T-cell (primary cell): ENCODE measurements at places on chromosomes 3 and 15.

GRCh38 chr3:81445712-81446111, 315.7 kb downstream of the GBE1 start:
- H3K27me3 ChIP-seq: no peaks in the 10 kb centered on the region
- no peak overlapping the region for H3K4me3 ChIP-seq
- H3K36me3 ChIP-seq: no peaks in the 10 kb centered on the region
- H3K27ac ChIP-seq: no peak overlapping the region
- no peaks in the 10 kb centered on the region for H3K4me1 ChIP-seq

DNA sequence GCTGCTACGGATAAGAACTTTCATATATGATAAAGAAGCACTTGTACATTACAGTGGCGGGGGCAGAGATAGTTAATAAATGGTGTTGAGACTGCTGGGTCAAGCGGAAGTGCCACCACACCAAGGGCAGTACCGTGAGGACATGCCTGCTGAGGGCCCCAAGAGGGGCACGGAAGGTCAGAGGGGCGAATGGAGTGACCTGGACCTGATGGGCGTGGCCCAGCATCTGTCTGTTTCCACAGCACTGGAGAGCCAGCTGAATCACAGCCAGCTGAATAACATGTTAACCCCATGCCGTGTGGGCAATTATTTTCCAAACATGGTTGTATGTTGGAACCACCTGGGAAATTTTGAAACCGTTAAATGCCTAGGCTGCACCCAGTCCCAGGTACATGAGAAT, 37.2 kb downstream of the ANKDD1A start:
- H3K4me3 ChIP-seq: no peak overlapping the region
- H3K27ac ChIP-seq: no peak overlapping the region
- no peaks in the 10 kb centered on the region for H3K4me1 ChIP-seq
- no peaks in the 10 kb centered on the region for H3K36me3 ChIP-seq
- no peaks in the 10 kb centered on the region for H3K27me3 ChIP-seq
- no peak for DNase-seq

GRCh38 chr3:4322635-4323034, 19.5 kb downstream of the SETMAR start:
- H3K27me3 ChIP-seq: no peaks in the 10 kb centered on the region
- H3K36me3 ChIP-seq: no peaks in the 10 kb centered on the region
- no peak for DNase-seq
- H3K27ac ChIP-seq: no peak overlapping the region
- no peak overlapping the region for H3K4me3 ChIP-seq
- no peaks in the 10 kb centered on the region for H3K4me1 ChIP-seq

- H3K36me3 ChIP-seq: no peaks in the 10 kb centered on the region
- H3K4me3 ChIP-seq: no peak overlapping the region
- no peak for DNase-seq
- H3K27me3 ChIP-seq: no peaks in the 10 kb centered on the region
- no peaks in the 10 kb centered on the region for H3K4me1 ChIP-seq
Observed at GRCh38 chr3:145219355-145220235, 941.4 kb downstream of the PLOD2 start.

GRCh38 chr15:49412797-49413196, 10.2 kb upstream of the FGF7 start:
- H3K36me3 ChIP-seq: no peaks in the 10 kb centered on the region
- no peak overlapping the region for H3K4me3 ChIP-seq
- DNase-seq: no peak
- H3K27me3 ChIP-seq: no peaks in the 10 kb centered on the region

GRCh38 chr3:49454458-49454857, 15.6 kb upstream of the DAG1 start:
- no peaks in the 10 kb centered on the region for H3K36me3 ChIP-seq
- no peak overlapping the region for H3K27ac ChIP-seq
- H3K4me3 ChIP-seq: no peak overlapping the region
- H3K27me3 ChIP-seq: no peaks in the 10 kb centered on the region

- no peaks in the 10 kb centered on the region for H3K27me3 ChIP-seq
- no peak overlapping the region for H3K4me3 ChIP-seq
- H3K4me1 ChIP-seq: no peaks in the 10 kb centered on the region
- no peak for DNase-seq
- no peak overlapping the region for H3K27ac ChIP-seq
- H3K36me3 ChIP-seq: no peaks in the 10 kb centered on the region
Observed at GRCh38 chr3:140588558-140588957, 89.3 kb upstream of the TRIM42 start.

- no peak for DNase-seq
- H3K27me3 ChIP-seq: no peaks in the 10 kb centered on the region
- H3K27ac ChIP-seq: no peak overlapping the region
- H3K36me3 ChIP-seq: no peaks in the 10 kb centered on the region
- H3K4me3 ChIP-seq: no peak overlapping the region
- H3K4me1 ChIP-seq: no peaks in the 10 kb centered on the region
Observed at GRCh38 chr15:53569751-53570480, 189.5 kb downstream of the WDR72 start.

DNA sequence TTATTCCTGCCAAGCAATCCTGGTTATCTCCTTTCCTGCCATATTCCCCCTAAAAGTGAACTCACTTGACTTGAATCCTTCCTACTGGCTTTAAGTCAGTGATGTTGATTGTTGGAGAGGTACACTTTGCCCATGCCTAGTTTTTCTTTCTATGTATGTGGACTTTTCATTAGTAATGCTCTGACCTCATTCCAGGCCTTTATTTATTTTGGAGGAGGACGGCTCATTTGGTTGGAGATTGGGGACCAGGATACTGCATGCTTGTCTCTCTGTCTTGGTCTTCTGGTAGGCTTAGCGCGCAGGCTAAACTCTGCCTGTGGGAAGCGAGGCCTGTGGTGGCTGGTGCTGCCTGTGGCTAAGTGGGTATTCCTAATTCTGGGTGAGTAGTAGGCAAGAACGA, 29.1 kb upstream of the MTMR10 start:
- no peak overlapping the region for H3K27ac ChIP-seq
- no peaks in the 10 kb centered on the region for H3K4me1 ChIP-seq
- no peaks in the 10 kb centered on the region for H3K36me3 ChIP-seq
- DNase-seq: no peak
- H3K27me3 ChIP-seq: no peaks in the 10 kb centered on the region

- no peak overlapping the region for H3K27ac ChIP-seq
- H3K4me1 ChIP-seq: no peaks in the 10 kb centered on the region
- H3K4me3 ChIP-seq: no peak overlapping the region
- H3K27me3 ChIP-seq: peaks cover 11% of the 10 kb centered on the region
- no peak for DNase-seq
- H3K36me3 ChIP-seq: no peaks in the 10 kb centered on the region
Observed at GRCh38 chr3:185763347-185764005, 61.4 kb downstream of the IGF2BP2 start.

DNA sequence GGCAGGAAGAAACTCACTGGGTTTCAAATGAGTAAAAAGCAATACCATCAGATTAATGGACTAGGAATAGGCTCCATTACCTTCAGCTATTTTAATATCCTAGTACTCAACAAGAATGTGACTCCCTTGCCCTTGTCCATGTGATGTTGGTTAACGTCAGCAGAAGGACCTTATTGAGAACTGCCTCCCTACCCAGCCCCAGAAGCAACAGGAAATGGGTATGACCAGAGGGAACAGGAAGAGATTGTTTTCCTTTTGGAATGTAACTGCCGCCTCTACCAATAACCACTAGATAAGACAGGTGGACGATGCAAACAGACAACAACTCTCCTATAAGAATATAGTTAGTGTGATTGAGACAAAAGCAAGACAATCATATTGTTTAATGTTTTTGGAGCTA, 10.4 kb upstream of the MME start:
- DNase-seq: no peak
- no peaks in the 10 kb centered on the region for H3K4me1 ChIP-seq
- H3K27ac ChIP-seq: no peak overlapping the region
- H3K36me3 ChIP-seq: no peaks in the 10 kb centered on the region
- H3K27me3 ChIP-seq: no peaks in the 10 kb centered on the region

GRCh38 chr3:32278714-32279113, 40.2 kb downstream of the CMTM8 start:
- H3K27me3 ChIP-seq: no peaks in the 10 kb centered on the region
- no peaks in the 10 kb centered on the region for H3K4me1 ChIP-seq
- no peaks in the 10 kb centered on the region for H3K36me3 ChIP-seq
- H3K27ac ChIP-seq: no peak overlapping the region

DNA sequence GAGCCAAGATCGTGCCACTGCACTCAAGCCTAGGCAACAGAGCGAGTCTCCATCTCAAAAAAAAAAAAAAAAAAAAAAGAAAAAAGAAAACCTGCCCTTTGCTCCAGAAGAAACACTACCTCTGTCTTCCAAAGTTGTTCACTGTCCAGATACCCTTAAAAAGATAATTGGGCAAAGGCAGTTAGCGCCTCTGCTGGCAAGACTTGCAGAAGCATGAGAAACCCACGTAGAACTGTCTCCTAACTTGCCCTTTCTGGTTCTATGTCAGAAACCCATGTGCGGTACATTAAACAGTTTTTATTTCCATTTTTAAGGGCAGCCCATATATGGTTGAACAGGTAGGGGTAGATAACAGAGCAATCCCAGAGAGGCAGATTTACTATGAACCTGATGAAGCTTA, 1026.4 kb downstream of the ROBO2 start:
- no peaks in the 10 kb centered on the region for H3K36me3 ChIP-seq
- no peaks in the 10 kb centered on the region for H3K4me1 ChIP-seq
- H3K27ac ChIP-seq: no peak overlapping the region
- H3K27me3 ChIP-seq: no peaks in the 10 kb centered on the region
- DNase-seq: no peak

- no peaks in the 10 kb centered on the region for H3K4me1 ChIP-seq
- no peaks in the 10 kb centered on the region for H3K36me3 ChIP-seq
- no peak overlapping the region for H3K27ac ChIP-seq
- H3K4me3 ChIP-seq: no peak overlapping the region
- no peak for DNase-seq
- H3K27me3 ChIP-seq: no peaks in the 10 kb centered on the region
Observed at GRCh38 chr3:176785171-176785570, 412.1 kb downstream of the TBL1XR1 start.
